ENCODE measurements at places on chromosomes 4 and X.

DNA sequence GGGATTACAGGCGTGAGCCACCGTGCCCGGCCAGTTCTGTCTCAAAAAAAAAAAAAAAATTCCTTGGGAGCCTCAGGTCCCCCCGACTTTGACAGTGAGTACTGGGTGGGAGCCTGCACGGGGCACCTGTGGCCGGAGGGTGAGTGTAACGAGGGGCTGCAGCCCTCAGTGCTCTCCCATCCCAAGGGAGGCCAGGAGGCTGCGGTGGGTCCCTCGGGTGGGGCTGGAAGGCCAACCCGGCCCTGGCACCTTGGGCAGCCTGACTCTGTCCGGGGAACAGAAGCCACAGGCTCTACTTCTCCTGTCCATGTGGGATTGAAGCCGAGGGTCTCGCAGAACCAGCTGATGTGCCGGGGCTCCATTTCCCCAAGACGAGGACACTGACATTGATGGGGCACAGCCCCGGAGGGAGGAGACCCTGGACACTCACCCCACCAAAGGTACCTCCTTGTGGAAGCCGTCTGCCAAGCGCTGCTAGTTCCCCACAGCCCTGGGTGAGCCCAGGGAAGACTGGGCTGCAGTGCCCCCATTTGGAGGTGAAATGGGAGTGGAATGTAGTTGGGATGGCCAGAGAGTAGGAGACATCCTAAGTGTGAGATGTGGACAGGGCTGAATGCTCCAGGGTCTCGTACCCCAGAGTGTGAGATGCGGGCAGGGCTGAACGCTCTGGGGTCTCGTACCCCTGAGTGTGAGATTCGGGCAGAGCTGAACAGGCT lies 2.3 kb upstream of the SLC26A1 start:
- DNase-seq, result no peak

GRCh38 chrX:40446921-40447320 lies 133.8 kb upstream of the ATP6AP2 start:
- DNase-seq, result no peak

DNA sequence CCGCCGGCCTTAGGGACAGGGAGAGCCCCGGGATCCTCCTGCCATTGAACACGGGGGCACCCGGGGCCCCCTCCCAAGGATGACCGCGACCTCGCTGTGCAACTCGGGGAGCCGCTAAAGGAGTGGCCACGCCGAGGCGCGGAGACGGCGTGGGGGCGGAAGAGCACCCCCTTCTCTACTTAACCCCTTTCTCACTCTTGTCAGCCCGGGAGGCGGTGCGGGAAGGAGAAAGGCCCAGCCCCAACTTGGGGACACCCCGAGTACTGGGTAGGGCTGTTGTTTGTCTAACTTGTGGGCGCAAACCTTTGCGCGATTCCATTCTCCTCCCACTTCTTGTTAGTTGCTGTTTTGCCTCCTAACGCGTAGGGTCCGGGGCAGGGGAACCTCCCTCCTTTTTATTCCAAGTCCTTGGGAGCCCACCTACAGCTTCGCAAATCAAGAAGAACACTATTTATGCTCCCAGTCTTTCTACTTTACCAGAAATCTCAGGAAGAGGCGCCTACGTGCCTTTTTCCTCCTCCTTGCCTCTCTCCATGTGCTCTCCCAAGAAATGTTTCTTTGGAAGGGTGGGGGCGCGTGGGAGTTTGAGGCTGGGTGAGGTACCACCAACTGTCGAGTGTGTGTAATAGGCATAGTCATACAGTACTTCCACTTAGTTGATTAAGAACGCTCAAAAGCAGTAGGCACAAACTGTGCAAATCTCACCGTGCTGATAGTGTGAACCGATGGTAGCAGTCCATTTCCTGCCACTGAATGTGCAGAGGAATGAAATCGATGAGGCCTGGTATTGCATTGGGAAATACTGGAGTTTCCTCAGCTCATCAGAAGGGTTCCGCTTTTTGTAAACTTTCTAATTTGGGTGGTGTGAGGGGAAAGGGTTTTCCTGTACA lies 813 bp downstream of the DIAPH2 start:
- DNase-seq, result peak; percentile 13

GRCh38 chr4:183398298-183399125 lies 45.9 kb upstream of the CDKN2AIP start:
- DNase-seq, result peak; percentile 30

DNA sequence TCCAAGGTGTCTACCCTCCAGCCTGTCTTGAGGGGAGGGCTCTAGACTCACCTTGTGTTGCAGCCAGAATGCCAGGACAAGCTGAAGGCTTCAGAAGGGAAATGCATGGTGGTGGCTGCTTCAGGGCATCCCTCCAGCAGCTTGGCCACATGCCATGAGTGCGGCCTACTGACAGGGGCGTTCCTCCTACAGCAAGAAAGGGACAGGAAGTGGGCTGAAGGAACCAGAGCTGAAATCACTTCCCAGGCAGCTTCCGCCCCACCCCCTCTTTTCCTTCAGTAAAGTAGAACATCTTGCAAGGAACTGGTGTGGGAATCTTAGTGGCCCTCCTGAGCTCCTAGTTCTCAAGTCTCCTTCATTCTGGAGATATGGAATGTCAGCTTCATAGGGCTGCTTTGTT lies 167.5 kb upstream of the DGKK start:
- no peak for DNase-seq

GRCh38 chr4:42653626-42654560 lies 3.0 kb downstream of the ATP8A1 start:
- no peak for DNase-seq

DNA sequence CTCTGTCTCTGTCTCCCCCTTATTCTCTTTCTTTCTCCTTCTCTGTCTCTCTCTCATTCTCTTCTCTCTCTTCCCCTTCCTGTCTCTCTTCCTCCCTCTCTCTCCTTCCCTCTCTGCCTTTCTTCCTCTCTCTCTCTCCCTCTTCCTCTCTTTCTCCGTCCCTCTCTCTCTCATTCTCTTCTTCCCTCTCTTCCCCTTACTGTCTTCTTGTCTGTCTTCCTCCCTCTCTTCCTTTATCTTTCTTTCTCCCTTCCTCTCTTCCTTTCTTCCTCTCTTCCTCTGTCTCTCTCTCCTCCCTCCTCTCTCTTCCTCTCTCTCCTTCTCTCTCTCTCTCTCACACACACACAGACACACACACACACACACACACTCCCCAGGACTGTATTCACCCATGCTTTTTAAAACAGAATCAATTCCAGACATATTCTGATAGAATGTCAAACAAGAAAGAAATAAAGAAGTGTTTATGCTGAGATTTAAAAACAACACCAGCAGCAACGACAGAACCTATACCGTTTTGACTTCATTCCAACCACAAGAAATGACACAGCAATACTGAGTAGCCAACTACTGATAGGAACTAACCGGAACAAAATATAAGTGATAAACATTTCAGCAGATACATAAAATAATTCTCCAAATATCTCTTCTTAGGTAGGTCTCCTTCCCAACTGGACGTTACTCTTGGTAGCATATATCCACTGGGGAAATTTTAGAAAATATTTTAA lies 296.7 kb downstream of the ASMT start:
- DNase-seq, result no peak

DNA sequence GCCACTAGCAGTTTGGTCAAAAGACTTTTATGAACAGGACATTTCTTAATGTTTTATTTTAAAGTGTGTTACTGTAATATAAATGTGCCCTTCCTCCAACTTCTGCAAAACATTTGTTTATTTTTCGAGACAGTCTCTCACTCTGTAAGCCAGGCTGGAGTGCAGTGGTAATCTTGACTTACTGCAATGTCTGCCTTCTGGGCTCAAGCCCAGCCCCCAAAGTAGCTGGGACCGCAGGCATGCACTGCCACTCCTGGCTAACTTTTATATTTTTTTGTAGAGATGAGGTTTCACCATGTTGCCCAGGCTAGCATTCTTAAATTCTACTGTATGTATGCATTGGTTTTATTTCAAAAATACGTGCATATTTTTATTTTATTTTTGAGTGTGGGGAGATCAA lies 1201.9 kb downstream of the STIM2 start:
- no peak for DNase-seq

- no peak for DNase-seq
Measured at GRCh38 chrX:49762175-49762720, 66.5 kb upstream of the PAGE1 start.

GRCh38 chrX:123357941-123358340 lies 173.9 kb downstream of the GRIA3 start:
- DNase-seq, result no peak

- DNase-seq, result no peak
Measured at GRCh38 chrX:88604433-88605221, 142.4 kb upstream of the CPXCR1 start.

DNA sequence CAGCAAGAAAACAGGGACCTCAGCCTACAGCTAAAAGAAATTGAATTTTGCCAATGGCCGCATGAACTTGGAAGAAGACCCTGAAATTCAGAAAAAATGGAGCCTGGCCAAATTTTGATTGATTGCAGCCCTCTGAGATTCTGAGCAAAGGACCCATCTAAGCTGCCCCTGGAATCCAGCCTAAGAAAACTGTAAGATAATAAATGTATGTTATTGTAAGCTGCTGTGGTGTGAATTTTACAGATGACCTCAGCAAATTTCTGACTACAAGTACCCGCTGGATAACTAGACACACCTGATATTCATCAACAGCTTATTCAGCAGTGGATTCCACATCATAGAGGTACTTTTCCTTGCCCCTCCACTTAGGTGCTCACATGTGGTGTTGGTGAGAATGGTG lies 119.5 kb upstream of the EPHA5 start:
- DNase-seq, result no peak

- DNase-seq, result no peak
Measured at GRCh38 chr4:107734120-107734519, 14.1 kb upstream of the PAPSS1 start.

- no peak for DNase-seq
Measured at GRCh38 chrX:2262668-2263055, 238.1 kb downstream of the DHRSX start.

DNA sequence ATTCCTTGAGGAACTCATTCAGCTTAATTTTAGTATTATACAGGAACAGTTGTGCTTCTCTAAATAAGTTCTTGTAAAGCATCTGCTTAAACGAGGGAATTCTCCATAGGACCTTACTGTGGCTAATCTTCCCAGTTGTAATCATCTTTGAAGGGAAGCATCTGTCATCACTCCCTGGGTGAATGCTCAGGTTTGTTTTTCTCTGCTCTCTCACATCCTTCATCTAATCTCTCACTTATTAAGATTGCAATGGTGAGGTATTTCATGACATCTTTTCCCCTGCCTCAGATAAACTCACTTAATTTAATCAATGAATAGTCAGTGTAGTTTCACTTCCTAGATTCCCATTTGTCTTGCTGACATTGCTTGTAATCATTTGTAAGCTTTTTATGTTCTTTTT lies 121.8 kb upstream of the ADAMTS3 start:
- no peak for DNase-seq

DNA sequence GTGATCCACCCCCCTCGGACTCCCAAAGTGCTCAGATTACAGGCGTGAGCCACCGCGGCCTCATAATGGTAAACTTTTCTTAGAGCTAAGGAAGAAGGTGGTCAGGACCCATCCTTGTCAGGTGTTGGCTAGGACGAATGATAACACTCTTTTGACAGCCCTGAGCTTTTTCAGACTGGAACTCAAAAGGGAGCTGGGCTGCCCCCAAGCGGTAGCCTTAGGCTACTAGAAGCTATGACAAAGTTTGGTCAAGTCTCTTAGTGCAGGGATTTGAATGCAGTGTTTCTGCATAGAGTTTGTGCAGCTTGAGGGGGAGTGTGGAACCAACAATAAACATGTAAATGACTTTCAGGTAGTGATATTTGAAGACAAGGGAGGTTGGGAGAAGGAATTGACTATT lies 11.8 kb upstream of the HSD17B10 start:
- DNase-seq, result peak; percentile 47

DNA sequence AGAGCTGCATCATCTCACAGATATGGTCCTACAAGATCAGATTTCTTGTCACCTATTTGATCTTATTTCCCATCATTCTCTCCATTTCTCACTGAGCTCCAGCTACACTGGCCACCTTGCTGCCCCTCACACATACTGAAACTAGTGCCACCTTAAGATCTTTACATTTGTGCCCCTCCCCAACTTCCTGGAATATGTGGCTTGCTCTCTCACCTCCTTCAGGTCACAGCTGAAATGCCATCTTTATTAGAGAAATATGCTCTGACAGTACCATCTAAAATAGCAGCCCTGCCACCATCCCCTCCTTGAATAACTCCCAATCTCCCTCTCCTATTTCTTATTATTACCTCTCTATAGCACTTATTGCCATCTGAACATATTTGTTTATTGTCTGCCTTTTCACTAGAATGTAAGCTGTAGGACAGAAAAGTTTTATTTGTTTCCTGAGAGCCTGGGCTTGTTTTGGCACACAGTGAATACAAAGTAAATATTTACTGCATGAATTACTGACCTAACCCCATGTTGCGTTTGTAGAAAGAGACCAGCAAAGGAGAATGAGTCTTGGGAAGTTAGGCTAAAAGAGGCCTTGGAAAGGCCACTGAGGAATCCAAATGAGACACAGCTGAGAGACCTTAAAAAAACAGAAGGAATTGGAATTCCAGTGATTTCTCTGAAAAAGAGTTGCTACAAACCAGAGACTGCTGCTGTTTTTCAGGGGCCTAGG lies 22.7 kb downstream of the DYNLT3 start:
- DNase-seq, result no peak

GRCh38 chrX:37380924-37381323 lies 31.8 kb downstream of the PRRG1 start:
- DNase-seq, result no peak

GRCh38 chr4:141080668-141081067 lies 52.6 kb downstream of the RNF150 start:
- no peak for DNase-seq

DNA sequence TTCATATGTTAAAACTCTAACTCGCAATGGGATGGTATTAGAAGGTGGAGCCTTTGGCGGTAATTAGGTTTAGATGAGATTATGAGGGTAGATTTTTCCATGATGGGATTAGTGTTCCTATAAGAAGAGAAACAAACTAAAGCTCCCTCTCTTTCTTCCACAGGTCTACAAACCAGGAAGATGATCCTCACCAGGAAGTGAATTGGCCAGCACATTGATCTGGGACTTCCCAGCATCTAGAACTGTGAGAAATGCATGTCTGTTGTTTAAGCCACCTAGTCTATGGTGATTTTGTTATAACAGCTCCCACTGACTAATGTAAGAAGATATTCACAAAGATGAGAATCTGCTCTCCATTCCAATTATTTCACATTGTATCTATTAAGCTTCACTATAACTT lies 2266.9 kb downstream of the PCDH7 start:
- no peak for DNase-seq

DNA sequence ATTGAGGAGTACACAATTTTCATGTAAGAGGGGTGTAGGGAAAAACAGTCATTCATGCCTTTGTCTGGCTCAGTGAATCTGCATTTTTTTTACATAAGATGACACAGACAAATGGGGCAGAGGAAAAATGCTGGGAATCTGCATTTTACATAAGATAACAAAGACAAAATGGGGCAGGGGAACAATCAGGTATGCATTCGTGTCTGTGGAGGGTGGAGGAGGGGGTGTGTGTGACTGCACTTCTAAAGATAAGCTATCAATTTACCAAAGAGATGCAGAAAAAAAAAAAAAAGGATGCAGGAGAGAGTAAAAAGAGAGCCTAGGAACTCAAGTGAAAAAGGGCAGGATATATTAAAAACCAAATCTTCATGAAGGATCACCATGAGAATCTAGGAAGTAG lies 637.4 kb downstream of the ZNF674 start:
- no peak for DNase-seq

- no peak for DNase-seq
Measured at GRCh38 chr4:48777739-48778138, 2.3 kb downstream of the FRYL start.

All from HuH-7 (cell line).